Body of pancreas (tissue), 4 donors: ENCODE measurements at places on chromosomes 7 and 10. TPM values are rescaled to one million over a fixed set of nuclear protein-coding genes. Genes with fewer than 3 reads are reported as not detected.

Gene AP5Z1
- total RNA-seq = 23.4 TPM

Gene GRID2IP
- 1.0 TPM for total RNA-seq

Gene KCND2
- 0.52 TPM for total RNA-seq

Gene CACNB2
- total RNA-seq = 12.7 TPM

Gene ZNF92
- 1.3 TPM for total RNA-seq

Gene ANKRD22
- total RNA-seq = 13.5 TPM

Gene EN2
- not detected for total RNA-seq

Gene SCD
- total RNA-seq = 128 TPM

Gene CWF19L1
- 5.6 TPM for total RNA-seq

Gene PLCE1
- 5.3 TPM for total RNA-seq

Gene CDH23
- 28.5 TPM for total RNA-seq

Gene CDHR1
- total RNA-seq = 0.26 TPM

Gene ACTL6B
- 0.52 TPM for total RNA-seq

Gene ZPBP
- not detected for total RNA-seq

Gene RAMP3
- 14.0 TPM for total RNA-seq

Gene SUN3
- total RNA-seq = not detected

Gene FKBP6
- total RNA-seq = not detected

Gene SPDYE5
- not detected for total RNA-seq

Gene IFIT1
- total RNA-seq = 1.3 TPM

Gene FXYD4
- not detected for total RNA-seq

Gene GDF2
- not detected for total RNA-seq
